ENCODE measurements at places on chromosomes 2 and 18.

DNA sequence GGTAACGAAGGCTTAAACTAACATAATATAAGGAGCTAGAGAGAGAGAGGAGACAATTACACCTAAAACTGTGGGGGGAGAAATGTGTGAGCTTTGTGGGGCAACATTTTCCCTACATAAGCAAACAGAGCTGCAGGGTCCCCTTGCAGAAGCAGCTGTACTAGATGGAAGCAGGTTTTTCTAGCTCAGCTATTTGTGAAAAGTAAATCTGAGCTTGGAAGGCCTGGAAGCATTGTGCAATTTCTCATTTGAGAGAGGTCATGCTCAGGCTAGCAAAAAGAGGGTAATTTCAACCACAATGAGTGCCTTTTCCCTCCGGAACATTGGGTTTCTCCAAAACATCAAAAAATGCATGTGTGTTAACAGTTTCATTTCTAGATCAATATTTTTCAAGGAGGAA is 130.0 kb downstream of the ARL4C start:
- H3K4me3 ChIP-seq = peak overlapping the region; percentile 26
- H3K36me3 ChIP-seq = peaks cover 2% of the 10 kb centered on the region
- no peaks in the 10 kb centered on the region for H3K27me3 ChIP-seq
- H3K27ac ChIP-seq = peak overlapping the region; percentile 74
- H3K4me1 ChIP-seq = peaks cover 50% of the 10 kb centered on the region

- DNase-seq = no peak
- H3K4me1 ChIP-seq = no peaks in the 10 kb centered on the region
- no peaks in the 10 kb centered on the region for H3K36me3 ChIP-seq
- H3K4me3 ChIP-seq = no peak overlapping the region
- H3K27me3 ChIP-seq = no peaks in the 10 kb centered on the region
- no peak overlapping the region for H3K27ac ChIP-seq
Observed at GRCh38 chr18:3748086-3748485, 298.1 kb downstream of the TGIF1 start.

DNA sequence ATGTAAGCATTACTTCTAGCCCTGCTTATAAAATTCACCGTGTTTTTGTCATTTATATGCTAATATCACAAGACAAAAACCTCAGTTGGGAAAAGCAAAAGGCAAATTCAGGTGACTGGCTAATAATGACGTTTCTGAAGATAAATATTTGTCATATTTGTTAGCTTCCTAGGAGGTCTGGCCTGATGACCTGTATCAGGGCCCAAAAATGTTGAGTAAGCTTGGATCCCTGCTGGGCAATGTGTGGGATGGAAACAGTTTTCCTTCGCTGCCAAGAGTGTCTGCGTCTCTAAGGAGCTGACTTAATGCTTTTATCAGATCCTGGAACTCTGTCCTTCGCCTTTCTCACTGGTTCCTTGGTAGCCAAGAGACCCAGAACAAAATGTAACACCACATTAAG is 230.1 kb upstream of the PXDN start:
- no peak overlapping the region for H3K4me3 ChIP-seq
- peaks cover 10% of the 10 kb centered on the region for H3K27me3 ChIP-seq
- H3K36me3 ChIP-seq = no peaks in the 10 kb centered on the region
- no peaks in the 10 kb centered on the region for H3K4me1 ChIP-seq
- no peak overlapping the region for H3K27ac ChIP-seq
- no peak for DNase-seq

DNA sequence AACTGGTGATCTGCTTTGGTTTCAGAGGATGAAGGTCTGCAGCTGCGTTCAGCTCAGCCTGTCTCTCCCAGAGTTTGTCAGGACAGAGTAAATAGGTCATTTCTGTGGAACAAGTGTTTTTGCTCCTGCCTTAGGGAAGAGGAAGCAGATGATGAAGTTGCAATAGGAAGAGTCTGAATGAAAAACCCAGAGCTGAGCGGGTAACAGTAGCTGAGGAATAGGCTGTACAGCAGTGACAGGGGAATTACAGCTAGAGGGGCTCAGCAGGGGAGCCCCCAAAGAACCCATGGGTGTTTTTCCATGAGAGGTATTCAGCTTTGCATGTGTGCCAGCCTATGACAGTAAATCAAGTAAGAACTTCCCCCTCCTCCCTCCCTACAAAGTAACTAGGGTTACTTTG is 10.3 kb upstream of the CYBRD1 start:
- DNase-seq = no peak
- H3K27me3 ChIP-seq = peaks cover 11% of the 10 kb centered on the region
- no peak overlapping the region for H3K4me3 ChIP-seq
- peaks cover 3% of the 10 kb centered on the region for H3K4me1 ChIP-seq
- H3K36me3 ChIP-seq = no peaks in the 10 kb centered on the region
- H3K27ac ChIP-seq = no peak overlapping the region

DNA sequence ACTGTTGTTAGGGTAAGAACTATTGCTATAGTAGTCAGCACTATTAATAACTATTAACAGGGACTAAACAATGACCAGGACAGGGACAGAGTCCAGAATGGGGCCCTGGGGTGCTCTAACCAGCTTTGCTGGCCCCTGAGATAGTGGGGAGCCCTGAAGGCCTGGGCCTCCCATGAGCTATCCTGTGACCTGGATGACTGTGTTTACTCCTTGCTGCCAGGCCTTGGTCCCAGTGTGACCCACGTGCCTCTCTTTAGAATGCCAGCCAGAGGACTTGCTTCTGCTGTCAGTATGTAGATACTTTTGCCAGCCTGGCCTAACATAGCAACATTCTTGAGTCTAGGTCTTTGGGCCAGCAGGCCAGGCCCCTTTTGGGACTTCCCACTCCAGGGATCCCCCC is 11.4 kb downstream of the CDK5R2 start:
- no peak overlapping the region for H3K27ac ChIP-seq
- no peak overlapping the region for H3K4me3 ChIP-seq
- H3K27me3 ChIP-seq = peaks cover 73% of the 10 kb centered on the region
- no peak for DNase-seq
- no peaks in the 10 kb centered on the region for H3K36me3 ChIP-seq
